ENCODE measurements at places on chromosomes 13 and 19.

DNA sequence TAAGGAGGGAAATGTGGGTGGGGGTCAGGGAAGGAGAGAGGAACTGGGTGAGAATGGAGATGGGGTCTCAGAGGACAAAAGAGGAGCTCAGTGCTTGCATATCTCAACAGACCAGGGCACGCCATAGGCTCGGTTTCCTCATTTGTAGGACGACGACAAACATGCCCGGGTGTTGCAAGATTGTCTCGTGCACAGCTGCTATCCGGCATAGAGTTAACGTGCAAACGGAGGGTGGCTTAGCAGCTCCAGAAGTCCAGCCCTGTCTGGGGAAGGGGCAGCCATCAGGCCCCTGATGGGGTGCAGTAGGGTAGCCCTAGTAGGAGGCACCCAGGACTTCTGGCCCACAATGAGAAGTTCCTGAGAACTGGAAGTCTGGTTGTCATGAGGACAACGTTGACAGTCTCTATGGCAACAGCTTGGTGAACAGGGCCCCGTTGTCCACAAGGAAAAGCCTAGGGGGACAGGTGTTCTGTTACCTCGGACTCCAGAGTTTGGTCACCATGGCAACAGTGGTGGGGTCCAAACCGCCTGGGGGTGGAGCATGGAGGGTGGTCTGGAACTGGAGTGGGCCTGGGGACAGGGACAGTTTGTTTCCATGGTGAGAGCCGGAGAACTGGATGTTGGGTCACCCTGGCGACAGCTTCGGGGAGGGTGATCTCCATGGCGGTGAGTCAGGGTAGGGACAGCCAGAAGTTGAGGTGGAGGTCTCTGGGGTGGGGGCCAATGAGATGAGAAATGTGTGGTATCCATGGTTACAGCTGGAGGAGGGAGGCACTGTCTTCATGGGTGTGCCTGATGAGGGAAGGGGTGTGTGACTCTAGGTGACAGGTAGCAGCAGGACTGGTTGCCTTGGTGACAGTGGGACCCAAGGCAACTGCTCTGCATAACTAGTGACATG lies 16.8 kb downstream of the TM6SF2 start:
- DNase-seq = no peak

- DNase-seq = no peak
Measured at GRCh38 chr19:39735688-39736087, 2.1 kb downstream of the CLC start.

DNA sequence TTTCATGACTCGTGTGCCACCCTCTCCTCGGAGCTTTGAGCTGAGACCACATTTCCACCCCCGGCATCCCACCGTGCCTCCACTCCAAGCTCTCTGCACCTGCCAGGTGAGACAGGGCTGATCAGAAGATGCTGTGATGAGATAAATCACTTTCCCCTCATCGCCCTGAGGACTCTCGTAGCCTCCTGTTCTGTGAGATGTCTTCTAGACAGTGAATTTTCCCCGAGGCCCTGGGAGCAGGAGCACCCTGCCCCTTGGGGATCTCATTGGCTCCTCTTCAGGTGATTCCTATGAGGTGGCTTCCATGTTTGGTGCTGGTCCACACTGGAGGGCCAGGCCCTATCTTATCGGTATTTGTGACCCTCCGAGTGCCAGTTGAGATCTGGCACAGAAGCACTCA lies 154.0 kb upstream of the TSHZ3 start:
- DNase-seq = no peak

- no peak for DNase-seq
Measured at GRCh38 chr19:7288977-7289376, 5.2 kb downstream of the INSR start.

DNA sequence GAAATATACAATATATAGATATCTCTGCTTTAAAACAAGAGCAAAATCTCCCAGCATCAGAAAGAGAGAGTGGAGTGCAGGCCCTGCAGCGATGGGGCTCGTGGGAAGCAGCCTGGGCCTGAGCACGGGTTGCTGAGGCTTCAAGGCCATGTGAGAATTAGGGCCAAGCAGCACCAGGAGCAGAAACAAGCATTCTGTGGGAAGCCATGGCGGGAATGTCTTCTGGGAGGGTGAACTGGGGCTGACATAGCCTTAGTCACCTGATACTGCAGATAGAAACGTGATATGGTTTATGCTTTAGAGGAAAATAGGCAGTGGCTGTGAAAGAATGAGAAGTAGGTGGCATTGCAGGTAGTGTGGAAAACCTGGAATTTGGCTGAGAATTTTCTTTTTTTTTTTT lies 472.3 kb downstream of the IRS2 start:
- DNase-seq = no peak

DNA sequence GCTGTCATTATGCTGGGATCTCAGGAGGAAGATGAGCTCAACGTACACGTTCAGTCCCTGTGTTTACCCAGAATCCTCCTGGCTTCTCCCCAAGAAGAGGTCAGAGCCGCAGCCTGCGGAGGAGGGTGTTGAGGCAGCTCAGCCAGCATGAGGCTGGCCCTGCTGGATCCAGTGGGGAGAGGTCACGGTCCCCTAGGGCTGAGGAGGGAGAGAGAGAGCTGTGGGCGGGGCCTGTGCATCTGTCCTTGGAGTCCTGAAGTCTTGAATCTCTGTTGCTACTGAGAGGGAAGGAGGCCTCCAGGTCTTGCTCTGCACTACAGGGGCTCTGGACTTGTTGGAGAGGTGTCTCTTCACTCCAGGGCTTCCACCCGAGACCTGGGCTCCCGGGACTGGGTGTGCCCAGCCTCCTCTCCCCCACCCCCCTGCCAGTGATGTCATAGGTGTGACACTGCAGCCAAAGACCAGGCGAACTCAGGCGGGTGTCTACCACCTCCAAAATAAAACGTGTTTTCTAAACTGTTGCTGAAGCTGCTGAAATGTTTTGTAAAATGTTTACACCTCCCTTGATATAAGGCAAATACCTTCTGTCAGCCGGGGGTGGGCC lies 77.9 kb upstream of the KCTD15 start:
- DNase-seq = no peak

DNA sequence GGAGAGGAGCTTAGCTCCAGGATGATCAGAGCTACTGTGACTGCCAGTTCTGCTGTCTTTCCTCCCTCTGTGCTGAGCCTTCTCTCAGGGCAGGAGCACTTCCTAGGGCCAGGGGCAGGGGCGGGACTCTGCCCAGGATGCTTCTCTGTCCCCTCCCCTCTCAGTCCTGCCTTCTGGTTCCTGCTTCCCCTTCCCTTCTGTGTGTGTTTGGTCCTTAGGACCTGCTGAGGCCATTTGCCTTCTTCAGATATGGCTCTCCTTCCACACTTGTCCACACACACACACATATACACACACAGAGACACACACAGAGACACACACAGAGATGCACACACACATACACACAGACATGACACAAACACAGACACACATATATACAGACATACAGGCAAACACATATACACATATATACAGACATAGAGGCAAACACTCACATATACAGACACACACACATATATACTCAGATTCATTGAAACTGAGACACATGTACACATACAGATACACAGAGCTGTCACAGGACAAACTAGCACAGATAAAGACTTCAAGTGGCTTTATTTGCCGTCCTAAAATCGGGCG lies 22.0 kb upstream of the CD177 start:
- DNase-seq = no peak

DNA sequence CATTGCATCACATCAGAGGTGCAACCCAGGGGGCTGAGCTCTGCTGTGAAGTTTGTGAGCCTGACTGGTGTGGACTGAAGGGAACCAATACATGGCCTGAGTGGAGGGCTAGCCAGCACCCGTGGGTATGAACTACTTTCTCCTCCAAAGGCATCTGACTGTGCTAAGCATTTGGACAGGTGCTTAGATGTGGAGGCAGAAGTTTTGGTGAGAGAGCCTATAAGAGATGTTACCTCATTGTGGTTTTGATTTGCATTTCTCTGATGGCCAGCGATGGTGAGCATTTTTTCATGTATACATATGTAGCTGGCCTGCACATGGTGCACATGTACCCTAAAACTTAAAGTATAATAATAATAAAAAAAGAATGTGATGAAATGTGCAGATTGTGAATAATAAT lies 46.9 kb downstream of the TEX29 start:
- DNase-seq = no peak

GRCh38 chr13:39311619-39312018 lies 273.4 kb downstream of the NHLRC3 start:
- DNase-seq = no peak

GRCh38 chr19:29743681-29744080 lies 28.6 kb upstream of the C19orf12 start:
- no peak for DNase-seq

- DNase-seq = no peak
Measured at GRCh38 chr19:13207846-13208671, 57.8 kb downstream of the IER2 start.

- no peak for DNase-seq
Measured at GRCh38 chr19:45848922-45849321, 14.0 kb downstream of the SYMPK start.

- no peak for DNase-seq
Measured at GRCh38 chr19:45591638-45592005, 7.0 kb upstream of the OPA3 start.

DNA sequence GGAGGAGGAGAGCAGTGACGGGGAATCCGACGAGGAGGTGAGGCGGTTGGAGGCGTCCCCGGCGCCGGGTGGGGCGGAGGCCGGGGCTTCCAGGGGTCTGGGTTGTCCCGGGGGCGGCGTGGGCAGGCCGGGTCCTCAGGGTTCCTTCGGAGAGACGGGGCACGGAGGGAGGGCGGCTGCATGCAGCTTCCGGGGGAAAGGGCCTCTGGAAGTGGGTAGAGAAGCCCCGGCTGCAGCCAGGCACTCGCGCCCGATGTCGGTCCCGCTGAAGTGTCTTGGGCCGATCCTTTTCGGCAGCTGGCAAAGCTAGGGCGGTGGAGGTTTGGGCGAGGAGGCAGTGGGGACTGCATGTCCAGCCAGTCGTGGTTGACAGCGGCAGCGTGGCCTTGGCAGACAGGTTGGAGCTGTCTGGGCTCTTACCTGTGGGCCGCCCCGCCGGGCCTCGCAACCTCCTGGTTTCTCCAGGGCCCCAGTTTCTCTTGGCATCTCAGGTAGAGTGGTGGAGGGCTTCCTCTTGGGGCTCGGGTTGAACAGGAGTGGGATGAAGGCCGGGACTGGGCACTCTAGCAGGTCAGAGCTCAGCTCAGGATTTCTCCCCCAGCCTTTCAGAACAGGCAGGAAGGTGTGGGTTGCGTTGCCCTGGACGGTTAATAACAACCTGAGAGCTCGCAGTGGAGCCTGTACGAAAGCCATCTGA lies 690 bp downstream of the KMT2B start:
- peak; percentile 70 for DNase-seq

DNA sequence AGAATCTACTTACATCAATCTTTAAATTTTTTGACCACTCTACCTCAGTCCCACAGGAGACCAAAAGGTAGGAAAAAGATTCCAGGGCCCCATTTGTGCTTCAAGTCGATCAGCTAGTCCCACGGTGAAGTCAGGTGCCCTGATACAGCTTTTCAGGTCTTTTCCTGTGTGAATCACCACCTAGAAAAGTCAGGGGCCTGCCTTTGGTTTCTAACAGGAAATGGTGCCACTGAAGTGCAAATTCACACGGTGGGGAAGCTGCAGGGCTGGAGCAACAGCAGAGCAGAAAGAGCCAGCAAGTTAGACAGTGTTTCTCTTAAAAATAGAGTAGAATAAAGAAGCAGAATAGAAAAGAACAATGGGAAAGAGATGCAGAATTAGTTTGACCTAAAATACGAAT lies 107.5 kb downstream of the KLF12 start:
- no peak for DNase-seq

DNA sequence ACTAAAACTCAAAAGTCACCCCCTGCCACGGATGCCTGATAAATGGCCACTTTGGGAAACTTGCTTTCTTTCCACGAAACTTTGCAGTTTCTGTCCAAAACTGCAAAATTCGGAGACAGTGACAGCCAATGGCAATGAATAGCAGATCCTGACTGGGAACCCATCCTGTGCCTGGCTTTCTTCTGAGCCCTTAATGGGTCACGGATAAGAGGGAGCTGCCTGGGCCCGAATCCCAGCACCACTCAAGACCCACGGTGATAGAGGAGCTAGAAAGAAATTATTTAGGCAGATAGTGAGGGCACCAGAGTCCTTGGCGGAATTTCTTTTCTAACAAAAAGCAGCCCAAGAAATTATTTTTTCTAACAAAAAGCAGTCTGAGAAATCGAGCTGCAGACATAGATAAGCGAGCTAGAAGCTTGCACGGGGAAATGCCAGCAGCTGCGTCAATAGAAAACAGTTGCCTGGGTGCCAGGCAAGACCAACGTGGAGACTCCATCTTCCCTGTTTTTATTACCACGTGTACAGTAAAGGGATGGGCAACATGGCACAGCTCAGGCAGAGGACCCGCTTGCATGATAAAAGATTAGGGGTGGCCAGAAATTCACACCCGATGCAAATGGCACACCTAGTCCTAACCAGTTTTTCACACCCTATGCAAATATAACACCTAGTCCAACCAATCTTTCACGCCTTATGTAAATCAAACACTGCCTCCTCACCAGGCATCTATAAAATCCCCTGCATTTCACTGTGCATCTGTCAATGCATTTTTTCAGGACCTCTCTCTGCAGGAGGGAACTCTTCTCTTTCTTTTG lies 7.1 kb upstream of the HSH2D start:
- DNase-seq = no peak

DNA sequence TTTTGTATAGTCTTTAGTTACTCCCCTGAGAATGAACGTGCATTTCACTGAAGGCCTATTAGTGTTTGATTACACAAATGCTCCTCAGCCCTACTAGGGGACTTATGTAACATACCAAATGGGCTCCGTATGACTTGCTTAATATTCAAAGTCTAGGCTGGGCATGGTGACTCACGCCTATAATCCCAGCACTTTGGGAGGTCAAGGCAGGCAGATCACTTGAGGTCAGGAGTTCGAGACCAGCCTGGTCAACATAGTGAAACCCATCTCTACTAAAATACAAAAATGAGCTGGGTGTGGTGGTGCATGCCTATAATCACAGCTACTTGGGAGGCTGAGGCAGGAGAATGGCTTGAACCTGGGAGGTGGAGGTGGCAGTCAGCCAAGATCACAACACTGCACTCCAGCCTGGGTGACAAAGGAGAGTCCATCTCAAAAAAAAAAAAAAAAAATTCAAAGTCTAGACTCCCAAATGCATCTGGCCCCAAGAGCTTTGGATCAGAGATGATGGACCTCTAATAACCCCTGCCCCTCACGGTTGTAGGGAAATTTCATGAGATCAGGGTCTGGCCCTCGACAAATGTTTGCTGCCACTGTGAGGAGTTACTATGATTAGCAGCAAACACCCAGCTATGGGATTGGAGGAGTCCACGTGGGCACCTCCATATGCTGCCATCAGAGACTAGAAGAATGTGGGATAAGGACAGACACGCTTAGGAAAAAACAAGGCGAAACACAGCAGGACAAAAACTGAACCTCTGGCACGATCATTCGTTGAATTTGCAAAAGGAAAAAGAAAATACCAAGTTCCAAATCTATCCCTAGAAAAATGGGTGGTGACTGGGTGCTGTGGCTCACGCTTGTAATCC lies 4.6 kb downstream of the FBXO17 start:
- DNase-seq = no peak

DNA sequence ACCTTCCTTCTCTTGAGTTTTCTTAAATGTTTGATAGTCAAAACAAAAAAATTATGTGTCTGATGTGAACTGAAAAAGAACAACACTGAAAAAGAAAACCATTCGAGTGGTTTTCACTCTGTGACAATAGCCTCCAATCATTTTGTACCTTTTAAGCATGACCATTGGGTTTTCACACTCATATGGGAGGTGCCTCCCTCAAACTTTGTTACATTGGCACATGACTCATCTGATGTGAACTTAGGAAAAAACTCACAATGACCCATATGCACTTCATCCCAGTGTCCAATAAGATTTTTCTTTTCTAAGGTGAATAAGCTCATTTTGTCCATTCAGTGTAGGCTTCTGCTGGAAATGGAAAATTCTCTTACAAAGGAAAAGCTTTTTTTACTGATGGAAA lies 66.6 kb upstream of the XPO4 start:
- DNase-seq = no peak

Data from ecto neural progenitor cell (in vitro differentiated cells).